ENCODE measurements at places on chromosomes 3 and 15. TPM values are rescaled to one million over a fixed set of nuclear protein-coding genes. Genes with fewer than 3 reads are reported as not detected.

GRCh38 chr3:23162934-23163333 lies 40.2 kb upstream of the UBE2E2 start:
- no peaks in the 10 kb centered on the region for H3K27me3 ChIP-seq
- no peak overlapping the region for H3K4me3 ChIP-seq
- no peaks in the 10 kb centered on the region for H3K4me1 ChIP-seq
- H3K36me3 ChIP-seq, result no peaks in the 10 kb centered on the region
- H3K27ac ChIP-seq, result no peak overlapping the region
- DNase-seq, result no peak

DNA sequence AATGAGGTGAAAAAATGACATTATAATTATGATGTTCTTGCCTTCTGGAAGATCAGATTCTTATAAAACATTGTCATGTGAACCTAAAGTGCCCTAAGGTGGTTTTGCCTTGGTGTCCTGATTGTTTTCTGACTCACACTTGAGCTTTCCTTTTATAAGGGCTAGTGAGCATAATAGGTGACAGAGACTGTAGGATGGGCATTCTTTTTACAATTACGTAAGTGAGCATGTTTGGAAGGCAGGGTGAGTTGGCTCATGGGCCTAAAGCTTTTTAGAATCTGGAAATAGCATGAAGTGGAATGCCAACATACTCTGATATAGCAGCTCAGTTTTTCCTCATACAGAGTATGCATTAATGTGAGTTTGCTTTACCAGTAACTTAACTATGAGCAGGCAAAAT lies 41.2 kb downstream of the CRYBG3 start:
- H3K4me1 ChIP-seq, result no peaks in the 10 kb centered on the region
- no peak overlapping the region for H3K4me3 ChIP-seq
- no peaks in the 10 kb centered on the region for H3K36me3 ChIP-seq
- H3K27ac ChIP-seq, result no peak overlapping the region
- DNase-seq, result no peak

GRCh38 chr3:8450618-8451017 lies 51.0 kb upstream of the LMCD1 start:
- no peak overlapping the region for H3K4me3 ChIP-seq
- H3K4me1 ChIP-seq, result no peaks in the 10 kb centered on the region
- DNase-seq, result no peak
- H3K27ac ChIP-seq, result no peak overlapping the region
- H3K27me3 ChIP-seq, result no peaks in the 10 kb centered on the region
- no peaks in the 10 kb centered on the region for H3K36me3 ChIP-seq

GRCh38 chr3:179072100-179072438 lies 460 bp upstream of the ZMAT3 start:
- DNase-seq, result peak; percentile 70
- H3K4me1 ChIP-seq, result no peaks in the 10 kb centered on the region
- no peaks in the 10 kb centered on the region for H3K36me3 ChIP-seq
- H3K4me3 ChIP-seq, result peak overlapping the region; percentile 95
- peak overlapping the region; percentile 93 for H3K27ac ChIP-seq

DNA sequence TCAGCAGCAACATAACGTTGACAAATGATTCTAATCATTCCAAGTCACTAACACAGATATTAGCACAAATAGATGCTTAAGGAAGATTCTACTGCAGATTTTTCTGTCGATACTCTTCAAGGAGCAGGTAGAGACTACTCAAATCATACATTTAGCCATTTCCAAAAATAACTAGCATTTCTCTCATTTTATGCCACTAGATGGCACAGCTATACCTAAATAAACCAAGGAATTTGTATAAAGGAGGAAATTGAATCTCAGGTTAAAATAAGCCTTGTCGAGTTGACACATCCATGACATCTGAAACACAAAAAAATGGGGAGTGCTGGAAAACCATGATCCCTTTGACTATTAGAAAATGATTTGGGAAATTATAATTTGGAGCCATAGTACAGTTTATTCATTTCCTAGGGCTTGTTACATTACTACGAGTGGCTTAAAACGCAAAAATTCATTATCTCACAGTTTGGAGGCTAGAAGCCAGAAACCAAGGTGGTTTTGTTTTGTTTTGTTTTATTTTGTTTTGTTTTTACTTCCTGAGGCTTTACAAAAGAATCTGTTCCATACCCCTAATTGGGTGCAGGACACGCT lies 59.5 kb upstream of the STRIT1 start:
- H3K4me1 ChIP-seq, result no peaks in the 10 kb centered on the region
- H3K4me3 ChIP-seq, result no peak overlapping the region
- no peaks in the 10 kb centered on the region for H3K36me3 ChIP-seq
- DNase-seq, result no peak

Gene P3H2
- 7.8 TPM for total RNA-seq

Gene STAC
- total RNA-seq, result not detected

Gene TMEM207
- not detected for total RNA-seq

Gene GOLGA8K
- not detected for total RNA-seq

Gene MST1R
- 177 TPM for total RNA-seq

All from Peyer's patch (tissue), 4 donors.